ELR (cell line): ENCODE measurements at places on chromosomes 5 and 9.

DNA sequence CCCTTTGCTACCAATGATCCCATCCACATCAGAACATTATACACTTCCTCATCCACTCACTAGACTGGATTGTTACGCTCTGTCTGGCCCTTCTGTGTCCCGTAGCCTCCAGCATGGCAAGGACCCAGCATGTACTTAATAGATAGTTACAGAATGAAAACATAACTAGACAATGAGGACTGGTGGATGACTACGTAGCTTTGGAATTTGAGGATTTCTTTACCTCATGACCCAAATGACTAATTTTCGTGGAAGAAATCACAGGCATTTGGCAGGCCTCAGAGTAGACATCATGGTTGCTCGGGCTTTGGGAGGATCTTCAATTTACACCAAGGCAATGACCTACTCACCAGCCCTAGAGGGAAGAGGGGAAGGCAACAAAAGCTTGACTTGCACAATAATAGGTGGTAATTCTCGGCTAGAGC, 299.8 kb downstream of the TLE1 start:
- DNase-seq, result peak; percentile 99

DNA sequence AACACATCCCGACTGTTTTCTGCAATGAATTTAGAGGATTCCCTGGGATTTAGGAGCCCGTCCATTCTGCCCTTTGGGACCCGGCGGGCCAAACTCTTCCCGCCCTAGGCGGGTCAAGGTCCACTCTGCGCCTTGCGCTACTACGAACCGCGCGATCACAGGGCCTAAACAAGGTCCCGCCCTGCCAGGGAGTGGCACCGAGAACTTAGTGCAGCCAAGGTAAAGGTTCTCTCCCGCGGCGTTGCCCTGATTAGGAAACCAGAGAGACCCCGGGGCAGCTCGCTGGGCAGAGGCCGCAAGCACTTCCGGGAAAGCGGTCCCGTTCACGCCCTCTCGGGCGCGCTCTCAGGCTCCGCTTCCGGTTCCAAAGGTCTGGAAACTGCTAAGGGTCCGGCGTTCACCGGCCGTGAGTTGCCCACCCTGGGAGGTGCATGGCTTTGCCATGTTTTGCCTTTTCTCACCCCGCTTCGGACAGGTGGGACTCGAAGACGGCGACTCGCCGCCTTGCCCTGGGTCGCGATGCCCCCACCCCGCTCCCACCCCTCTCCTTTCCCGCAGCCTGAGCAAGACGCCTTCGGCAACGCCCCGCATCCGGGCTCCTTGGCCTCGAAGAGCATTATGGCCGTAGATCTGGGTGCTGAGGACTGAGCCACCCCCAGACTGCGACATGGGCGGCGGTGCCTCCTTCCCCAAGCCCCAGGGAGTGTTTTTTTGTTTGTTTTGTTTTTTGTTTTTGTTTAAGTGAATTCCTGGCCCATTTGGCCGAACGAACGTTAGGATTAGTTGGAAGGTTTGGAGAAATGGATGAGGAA, 23.4 kb downstream of the HNRNPK start:
- peak; percentile 82 for DNase-seq

GRCh38 chr9:137639303-137640051, 20.7 kb downstream of the EHMT1 start:
- no peak for DNase-seq

- DNase-seq, result no peak
Observed at GRCh38 chr5:34005211-34005610, 2.6 kb downstream of the AMACR start.

DNA sequence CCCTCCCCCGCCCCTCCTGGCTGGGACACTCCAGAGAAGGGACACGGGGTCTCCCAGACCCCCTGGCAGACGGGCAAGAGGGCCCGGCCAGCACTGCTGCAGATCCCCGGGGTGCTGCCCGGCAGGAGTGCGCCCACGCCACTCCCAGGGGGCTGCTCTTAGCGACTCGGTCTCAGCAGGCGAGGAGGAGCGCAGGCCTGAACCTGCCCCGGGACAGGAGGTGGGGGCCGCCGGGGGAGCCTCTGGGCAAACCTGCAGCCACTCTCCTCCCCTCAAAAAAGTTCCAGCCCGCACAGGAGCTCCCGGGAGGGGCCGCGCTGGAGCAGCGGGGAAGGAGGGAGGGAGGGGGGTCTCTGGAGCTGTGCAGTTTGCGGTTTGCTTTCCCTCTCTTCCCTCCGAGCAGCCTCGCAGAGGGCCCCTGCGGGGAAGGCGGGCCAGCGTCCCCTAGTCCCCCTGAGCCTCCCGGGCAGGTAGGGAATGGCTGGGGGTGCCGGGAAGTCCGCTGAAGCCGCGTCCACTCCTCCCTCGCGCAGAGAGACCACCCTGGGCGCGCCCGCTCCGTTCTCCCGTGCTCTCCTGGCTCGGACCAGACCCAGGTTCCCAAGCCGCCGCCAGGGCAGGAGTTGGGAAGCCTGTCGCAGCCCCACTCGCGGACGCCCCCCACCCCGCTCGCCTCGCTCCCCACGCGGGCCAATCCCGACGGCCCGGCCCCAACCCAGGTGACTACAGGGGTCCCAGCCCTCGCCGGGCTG, 44.2 kb downstream of the NACC2 start:
- no peak for DNase-seq

- no peak for DNase-seq
Observed at GRCh38 chr5:117205894-117206293, 631.3 kb upstream of the SEMA6A start.

DNA sequence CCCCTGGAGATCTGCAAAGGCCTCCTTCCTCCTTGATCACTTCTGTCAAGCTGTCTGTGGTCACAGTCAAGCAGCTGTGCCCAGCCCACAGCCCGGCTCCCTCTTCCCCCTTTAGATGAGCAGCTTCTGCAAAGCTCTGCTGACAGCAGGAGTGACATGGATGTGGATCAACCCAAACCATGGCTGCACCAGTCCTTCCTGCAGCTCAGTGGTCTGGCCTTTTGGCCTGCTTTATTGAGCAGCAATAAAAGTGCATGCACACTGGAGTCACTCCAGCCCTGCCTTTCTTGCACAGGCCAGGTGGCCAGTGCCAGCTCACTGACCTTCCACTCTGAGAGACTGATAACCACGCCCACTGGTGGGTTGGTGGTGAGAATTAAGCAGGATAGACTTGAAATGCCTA, 91.3 kb upstream of the OTULINL start:
- DNase-seq, result no peak
